ENCODE measurements at places on chromosomes 11 and 22.

DNA sequence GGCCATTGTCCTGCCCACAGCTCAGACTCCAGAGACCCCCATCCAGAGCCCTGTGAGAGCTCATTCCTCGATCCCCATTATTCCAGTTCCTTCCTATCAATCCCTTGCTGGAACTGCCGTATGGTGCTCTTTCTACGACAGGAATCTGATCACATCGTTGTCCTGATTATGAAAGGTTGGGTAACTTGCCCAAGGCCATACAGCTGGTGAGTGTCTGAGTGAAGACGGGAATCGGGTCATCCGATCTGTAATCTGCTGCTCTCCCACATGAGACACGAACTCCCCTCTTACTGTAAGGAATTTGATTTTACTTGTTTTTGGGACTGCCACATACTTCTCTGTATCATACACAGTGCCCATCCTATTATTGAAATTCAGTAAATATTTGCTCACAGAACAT is 149.1 kb downstream of the OPCML start:
- DNase-seq = no peak

DNA sequence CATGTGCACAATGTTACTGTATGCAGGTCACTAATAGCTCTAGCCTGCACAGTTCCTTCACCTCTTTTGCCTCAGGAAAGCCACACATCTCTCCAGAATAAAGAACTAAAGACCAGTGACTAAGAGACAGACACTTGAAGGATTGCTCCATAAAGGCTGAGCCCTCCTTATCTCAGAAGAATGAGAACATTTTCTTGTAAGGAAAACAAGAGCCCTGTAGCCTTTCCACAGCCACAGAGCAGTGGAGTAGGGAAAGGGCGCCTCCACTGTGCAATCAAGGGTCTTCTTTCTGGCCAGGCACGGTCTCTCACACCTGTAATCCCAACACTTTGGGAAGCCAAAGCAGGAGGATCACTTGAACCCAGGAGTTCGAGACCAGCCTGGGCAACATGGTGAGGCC is 202.6 kb upstream of the TMEM45B start:
- no peak for DNase-seq

- DNase-seq = no peak
Measured at GRCh38 chr11:121631456-121631855, 178.7 kb upstream of the SORL1-AS1 start.

- DNase-seq = no peak
Measured at GRCh38 chr11:19441752-19442553, 201.2 kb upstream of the E2F8 start.

GRCh38 chr11:86287468-86287796 is 14.6 kb upstream of the HIKESHI start:
- no peak for DNase-seq

DNA sequence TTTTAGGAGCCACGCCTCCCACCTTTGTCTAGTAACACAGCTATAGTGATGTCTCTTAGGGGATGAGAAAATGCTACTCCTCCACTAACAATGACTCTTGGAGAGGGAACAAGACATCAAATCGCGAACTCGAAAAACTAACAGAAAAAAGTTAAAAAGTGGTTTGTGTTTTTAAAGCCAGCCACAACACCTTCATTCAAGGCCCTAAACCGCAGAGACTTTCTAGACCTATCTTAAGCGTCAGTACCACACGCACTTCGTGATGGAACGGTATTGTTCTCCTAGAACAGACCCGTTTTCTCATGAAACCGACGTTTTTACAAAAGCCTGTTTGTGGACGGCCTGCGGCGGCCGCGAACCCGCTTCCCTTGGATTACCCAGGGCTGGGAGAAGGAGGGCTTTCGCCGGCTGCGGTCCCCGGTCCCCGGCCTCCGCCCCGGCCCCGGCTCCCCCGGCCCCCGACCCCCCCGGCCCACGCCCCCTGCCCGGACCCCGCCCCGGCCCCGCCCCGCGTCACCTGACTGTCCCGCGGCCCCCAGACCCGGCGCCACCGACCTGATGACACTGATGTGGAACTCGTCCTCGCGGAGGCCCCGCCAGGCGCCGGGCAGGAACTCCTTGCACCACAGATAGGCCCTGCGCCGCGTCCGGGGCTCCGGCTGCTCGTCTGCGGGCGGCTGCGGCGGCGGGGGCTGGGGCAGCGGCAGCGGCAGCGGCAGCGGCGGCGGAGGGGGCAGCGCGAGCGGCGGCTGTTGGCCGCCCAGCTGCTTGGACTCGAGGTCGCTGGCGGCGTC is 718 bp downstream of the CHKA start:
- DNase-seq = no peak

- DNase-seq = no peak
Measured at GRCh38 chr11:97610000-97610399, 1220.2 kb downstream of the JRKL start.

DNA sequence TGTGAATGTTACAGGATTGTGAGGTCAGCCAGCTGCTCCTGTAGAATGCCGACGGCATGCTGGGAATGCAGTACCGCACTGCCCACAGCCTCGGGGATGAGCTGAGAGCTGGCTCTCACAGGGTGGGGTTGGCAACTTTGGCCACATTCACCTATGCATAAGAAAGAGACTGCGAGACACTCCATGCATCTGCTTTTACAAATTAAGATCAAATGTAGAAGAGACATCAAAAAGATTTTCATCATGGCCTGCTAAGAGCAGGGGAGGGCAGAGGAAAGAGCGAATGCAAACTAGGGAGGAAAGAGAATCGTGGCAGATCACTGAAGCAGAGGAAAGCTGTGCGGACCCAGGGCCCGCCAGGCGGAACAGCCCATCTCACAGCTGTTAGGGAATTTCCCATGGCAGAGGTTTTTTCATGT is 49.8 kb upstream of the SPATA19 start:
- DNase-seq = peak; percentile 70

GRCh38 chr11:8206251-8207079 is 37.6 kb upstream of the RIC3 start:
- no peak for DNase-seq

GRCh38 chr22:44536411-44536810 is 38.4 kb upstream of the RTL6 start:
- no peak for DNase-seq

DNA sequence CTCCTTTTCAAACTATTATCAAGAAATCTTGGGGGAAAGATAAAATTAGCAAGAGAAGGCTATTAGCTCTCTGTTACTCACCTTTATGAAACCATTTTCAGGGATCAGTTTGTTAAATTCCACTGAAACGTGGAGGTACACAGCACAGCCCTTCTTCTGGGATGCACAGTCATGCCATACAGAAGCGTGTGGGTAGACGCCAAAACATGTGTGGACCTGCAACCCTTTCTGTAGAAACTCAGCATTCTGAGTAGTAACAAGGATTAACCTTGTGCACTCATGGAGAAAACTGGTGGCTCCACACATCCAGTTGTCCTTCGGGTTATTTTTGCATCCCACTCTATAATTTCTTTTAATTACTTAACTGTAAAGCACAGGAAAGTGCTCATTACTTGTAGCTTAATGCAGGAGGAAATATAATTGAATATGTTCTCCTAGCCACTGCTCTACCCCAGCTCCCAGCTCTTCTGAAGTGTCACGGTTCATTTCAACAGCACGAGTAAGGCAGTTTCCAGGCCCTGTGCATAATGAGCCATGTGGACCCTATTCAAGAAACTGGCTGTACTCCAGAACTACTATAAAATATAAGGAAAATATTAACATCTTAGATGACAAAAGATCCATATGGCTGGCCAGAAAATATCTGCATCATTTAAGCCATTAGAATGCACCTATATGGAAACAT is 26.1 kb downstream of the BDNF start:
- no peak for DNase-seq

DNA sequence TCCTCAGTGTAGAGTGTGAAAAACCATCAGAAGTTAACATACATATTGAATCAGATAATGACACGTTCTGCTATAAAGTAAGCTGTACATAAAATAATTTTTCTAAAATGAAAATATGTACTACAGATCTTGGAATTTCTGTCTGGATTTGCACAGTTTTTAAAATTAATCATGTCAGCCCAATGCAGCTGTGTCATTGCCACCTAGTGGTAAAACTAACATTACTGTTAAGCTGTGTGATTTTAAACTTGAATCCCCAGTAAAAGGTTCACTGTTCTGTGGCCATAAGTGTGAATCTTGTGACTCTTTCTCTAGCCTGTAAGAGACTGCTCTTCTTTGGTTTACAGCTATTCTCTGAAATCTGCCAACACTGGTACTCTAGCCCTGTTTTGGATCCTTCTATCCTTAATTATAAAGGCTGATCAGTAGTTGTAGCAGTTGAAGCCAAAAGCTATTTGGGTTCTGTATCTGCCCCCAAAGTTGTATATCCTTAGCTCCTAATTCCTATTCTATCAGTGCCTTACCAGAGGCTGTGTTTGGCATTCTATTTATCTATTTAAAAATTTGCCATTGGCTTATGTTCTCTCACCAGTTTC is 4.0 kb downstream of the JRKL start:
- no peak for DNase-seq

DNA sequence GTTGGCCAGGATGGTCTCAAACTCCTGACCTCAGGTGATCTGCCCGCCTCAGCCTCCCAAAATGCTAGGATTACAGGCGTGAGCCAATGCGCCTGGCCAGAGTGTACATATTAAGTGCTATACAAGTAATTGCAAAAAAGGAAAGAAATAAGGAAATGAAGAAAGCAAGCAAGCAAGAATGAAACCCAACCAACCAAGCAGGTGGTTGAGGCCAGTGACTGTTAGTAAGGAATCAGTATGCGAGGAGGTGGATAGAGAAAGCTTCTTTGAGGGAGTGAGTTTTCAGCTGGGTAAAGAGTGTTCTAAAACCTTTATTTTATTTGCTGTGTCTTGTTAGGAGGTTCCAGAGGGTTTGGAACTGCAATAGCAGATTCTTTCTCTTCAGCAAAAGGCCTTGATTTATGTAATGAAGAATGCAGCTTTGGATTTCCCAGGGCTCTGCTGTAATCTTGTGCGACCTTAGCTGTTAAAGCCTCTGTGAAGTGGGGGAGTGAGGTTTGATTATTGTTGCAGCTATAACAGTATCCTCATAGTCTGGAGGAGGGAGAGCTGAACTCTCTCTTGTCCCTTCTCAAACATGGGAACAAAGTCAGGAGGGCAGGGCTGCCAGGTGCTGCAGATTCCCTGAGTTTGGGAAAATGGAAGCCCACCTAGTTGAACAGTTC is 5.7 kb downstream of the AMPD3 start:
- no peak for DNase-seq

- DNase-seq = no peak
Measured at GRCh38 chr11:132523929-132524328, 1008.4 kb downstream of the OPCML start.

DNA sequence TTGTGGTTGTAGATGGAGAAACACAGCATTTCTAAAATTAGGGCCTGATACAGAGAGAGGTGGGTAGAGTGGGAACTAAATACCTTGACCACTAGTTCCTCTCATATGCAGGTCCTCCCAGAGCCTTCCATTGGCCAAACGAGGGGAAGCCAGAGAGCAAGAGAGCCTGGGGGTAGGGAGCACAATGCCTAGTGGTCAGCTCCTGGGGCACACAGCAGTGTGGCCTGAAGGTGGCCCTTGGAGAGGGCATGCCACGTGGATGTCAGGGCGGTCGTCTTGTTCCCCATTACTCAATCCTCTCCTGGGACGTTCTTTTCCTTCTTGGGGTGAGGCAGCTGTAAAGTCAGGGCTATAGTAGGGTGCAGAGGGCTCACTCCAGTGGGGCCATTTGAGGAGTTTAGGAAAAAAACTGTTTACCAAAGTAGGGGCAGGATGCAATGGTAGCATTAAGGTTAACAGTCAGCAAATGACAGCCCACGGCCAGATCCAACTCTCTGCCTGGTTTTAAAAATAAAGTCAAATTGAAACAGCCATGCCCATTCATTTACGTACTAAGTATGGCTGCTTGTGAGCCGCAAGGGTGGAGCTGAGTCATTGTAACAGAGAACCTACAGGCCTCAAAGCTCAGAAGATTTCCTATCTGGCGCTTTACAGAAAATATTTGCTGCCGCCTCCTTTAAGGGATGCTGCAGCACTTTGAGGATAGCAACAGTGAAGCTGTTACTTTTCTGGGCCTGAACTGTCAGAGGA is 7.6 kb downstream of the MYO18B start:
- no peak for DNase-seq

DNA sequence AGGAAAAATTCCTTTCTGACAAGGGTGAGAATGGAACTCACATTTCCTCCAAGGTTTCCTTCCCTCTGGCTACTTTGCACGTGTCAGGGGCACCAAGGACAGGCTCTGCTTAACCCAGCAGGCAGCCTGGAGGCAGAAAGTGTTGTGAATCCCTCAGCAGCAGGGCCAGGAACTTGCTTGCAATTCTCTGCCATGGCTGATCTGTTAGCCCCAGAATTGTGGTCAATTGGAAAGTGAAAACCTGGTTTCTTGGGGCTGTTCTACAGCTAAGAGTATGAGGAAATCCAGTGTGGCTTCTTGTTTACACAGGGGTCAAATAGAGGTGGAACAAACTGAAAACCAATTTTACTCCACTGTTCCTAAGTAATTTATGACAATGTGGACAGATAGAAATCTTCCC is 38.3 kb upstream of the CEP295 start:
- peak; percentile 69 for DNase-seq

DNA sequence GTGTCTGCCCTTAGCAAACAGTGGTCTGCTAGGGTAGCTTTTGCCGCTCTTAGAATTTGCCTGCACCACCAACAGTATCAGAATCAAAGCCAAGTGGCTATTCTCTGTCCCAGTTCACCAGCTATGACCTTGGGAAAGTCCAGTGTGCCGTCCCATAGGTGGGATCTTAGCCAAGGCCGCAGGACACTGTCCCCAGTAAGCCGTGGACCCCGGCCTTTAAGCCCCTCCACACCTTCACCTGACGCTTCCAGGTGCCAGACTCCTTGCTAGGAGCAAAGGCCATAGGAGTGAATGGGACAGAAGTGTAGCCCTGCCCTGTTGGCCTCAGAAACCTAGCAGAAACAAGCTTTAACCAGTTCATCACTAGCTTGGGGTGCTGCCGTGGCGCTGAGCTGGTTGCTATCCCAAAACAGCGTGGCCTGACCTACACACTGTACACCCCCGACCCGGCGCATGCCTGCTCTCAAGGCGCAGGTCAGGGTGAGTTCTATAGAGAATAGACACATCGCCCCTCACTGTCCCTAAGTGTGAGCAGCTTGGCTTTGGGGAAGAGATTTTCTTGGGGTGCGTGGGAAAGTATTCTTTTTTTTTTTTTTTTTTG is 4.5 kb downstream of the FADD start:
- DNase-seq = no peak

All from NT2/D1 (cell line).